ENCODE measurements at places on chromosomes 2 and 18.

- DNase-seq: no peak
Measured at GRCh38 chr18:15005313-15006130, 257.6 kb downstream of the ANKRD30B start.

- DNase-seq: no peak
Measured at GRCh38 chr2:177519534-177520115, 127.1 kb downstream of the AGPS start.

DNA sequence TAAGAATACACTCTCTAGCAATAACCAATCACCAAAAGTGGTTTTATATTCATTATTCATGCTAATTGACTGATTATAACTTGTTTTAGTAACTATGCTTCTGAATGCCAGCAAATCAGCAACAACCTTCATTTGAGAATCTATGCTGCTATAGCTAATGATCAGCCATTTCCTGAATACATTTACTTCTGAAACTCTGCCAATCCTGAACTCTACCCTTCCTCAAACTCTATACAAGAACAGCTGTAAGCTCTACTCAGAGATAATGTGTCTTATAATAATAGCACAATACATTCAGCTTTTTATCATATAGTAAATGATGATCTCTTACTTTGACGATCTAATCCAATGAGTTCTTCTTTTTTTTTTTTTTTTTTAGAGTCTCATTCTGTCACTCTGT is 85.7 kb upstream of the EPAS1 start:
- no peak for DNase-seq

GRCh38 chr2:71812736-71813135 is 334.9 kb downstream of the CYP26B1 start:
- DNase-seq: no peak

DNA sequence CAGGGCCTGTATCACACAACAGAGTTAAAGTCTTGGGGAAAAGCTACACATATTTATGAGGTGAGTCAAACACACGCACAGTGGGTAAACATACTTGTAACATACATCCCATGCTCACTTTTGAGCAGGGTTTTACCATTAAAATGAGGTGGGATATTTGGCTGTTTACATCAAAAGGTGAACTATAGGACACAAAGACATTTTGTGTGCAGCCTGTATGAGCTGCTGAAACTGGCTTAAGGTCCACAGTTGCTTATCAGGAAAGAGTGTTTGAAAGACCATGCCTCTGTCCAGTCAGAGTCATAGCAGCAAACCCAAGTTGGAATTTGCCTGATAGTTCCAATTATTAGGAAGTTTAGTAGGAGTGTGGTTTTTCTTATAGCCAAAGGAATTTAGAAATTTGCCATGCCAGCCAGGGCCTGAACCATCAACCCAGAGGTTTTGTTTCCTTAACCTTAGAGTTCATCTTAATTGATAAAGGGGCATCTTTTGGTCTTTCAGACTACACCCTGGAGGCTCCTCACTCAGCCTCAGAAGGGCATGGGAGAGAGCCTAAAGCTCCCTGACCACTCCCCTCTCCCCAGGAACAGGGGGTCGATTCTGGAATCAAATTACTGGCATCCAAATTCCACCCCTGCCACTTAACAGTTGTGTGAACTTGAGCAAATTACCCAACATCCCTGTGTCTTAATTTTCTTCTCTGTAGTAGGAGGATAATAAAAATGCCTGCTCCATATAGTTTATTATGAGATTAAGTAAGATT is 29.9 kb upstream of the L3MBTL4 start:
- no peak for DNase-seq

- DNase-seq: no peak
Measured at GRCh38 chr2:197673606-197674005, 1.8 kb downstream of the RFTN2 start.

GRCh38 chr2:151860613-151861146 is 32.5 kb upstream of the ARL5A start:
- DNase-seq: no peak

GRCh38 chr18:22739789-22740188 is 193.3 kb upstream of the RBBP8 start:
- no peak for DNase-seq

DNA sequence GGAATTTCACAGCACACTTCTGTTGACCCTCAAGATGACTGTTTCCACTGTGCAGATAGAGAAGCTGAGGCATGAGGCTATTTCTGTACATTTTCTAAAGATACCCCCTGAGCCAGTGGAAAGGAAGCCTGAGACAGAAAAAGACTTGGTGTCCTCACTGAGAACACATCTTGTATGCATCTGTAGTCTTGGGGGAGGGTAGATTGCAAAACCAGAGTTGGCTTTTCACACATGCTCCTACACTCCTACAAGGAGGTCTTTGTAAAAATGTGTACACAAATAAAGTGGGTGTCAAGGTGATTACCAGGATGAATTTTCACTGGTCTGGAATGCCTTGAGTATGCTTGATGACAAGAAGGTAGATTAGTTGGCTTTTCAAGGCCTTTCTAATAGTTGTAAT is 98.0 kb downstream of the KCTD18 start:
- no peak for DNase-seq

DNA sequence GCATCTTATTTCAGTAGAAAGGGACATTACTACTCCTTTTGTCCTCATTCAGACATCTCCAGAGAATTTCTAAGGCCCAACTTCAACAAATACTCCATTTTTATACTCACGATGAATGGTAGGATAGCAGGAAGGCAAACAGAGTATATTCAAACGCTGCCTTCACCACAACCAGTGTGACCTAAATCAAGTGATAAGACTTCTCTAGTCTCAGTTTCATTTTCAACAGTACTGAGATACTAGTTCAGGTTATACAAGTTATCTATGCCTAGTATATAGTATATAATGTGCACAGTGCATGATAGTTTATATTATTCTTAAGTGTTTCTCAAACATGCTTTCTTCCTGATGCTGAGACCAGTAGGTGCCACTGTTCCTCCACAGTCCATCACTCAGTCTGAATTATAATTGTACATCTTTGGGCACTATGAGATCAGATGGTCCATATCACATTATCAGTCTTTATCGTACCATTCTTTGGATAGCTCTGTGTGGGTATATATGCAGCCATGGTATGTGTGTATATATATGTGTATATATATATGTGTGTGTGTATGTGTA is 66.3 kb upstream of the RPE start:
- no peak for DNase-seq

DNA sequence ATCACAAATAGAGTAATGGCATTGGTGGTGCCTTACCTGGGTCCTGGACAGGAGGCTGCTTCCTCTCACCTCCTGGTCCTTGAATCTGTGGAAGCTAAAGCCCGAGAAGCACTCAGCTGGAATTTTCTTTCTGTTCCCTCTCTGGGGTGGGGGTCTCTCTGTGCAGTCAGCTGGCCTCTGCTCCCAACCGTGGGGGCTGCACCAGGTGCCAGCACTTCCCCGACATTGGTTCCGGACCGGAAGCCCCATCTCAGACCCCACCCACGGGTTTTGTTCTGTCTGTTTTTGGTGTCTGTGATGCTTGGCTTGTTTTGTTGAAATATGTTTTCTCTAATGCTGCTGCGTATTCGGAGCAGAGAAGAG is 154.7 kb downstream of the TWIST2 start:
- no peak for DNase-seq

DNA sequence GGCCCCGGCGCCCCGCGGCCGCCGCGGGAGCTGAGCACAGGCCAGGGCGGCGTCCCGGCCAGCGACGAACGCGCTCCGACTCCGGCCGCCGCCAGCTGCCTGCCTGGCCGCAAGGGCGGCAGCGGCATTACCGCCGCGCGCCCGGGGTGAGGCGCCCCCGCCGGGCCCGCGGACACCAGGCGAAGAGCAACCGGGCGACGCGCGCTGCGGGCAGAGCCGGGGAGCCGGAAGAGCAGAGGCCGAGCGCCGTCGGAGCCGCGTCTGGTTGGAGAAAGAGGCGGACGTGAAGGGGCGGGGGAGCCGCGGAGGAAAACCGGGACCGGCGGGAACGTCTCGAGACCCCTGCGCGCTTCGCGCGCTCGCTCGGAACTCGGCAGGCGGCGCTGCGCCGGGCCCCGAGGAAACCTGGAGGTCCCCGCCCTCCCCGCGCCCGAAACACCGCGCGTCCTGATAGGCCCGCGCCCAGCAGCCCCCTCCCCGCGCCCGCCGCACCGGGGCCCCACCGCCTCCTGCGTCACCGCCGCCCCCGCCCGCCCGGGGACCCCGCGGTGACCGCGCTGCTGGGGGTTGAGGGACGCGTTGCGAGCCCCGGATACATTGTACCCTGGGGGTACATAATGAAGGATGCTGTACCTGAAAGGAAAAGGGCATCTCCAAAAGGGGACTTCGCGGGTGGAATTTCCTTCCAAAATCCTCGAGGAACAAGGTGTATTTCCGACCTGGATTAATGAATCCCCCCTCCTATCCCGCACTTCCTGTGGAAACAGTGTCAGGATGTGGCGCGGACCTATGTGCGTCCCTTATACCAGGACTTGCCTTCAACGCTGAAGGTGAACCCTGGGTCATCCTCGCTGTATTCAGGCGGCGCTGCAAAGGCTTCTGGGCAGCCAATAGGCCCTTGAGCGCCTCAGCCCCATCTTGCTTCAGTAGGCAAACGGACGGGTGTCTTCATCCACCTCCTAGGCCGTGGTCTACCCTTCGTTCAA is 1.0 kb upstream of the B4GALT6 start:
- peak; percentile 22 for DNase-seq
